Stimulated activated CD8-positive, alpha-beta memory T cell treated with anti-CD3 and anti-CD28 coated beads, Interleukin-15, amount 100 ng/mL, for 24 hours (primary cell): ENCODE measurements at places on chromosomes 5 and 9.

DNA sequence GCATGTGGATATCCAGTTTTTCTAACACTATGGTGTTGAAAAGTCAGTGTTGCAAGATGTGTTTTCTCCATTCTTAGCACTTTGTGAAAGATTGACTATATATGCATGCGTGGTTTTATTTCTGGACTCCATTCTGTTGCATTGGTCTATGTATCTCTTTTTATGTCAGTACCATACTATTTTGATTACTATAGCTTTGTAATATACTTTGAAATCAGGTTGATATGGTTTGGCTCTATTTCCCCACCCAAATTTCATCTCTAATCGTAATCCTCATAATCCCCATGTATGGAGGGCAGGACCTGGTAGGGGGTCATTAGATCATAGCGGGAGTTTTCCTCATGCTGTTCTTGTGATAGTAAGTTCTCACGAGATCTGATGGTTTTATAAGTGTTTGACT is 6.5 kb downstream of the RIC1 start:
- DNase-seq, result no peak

GRCh38 chr5:73204332-73204731 is 31.3 kb downstream of the TMEM174 start:
- no peak for DNase-seq

DNA sequence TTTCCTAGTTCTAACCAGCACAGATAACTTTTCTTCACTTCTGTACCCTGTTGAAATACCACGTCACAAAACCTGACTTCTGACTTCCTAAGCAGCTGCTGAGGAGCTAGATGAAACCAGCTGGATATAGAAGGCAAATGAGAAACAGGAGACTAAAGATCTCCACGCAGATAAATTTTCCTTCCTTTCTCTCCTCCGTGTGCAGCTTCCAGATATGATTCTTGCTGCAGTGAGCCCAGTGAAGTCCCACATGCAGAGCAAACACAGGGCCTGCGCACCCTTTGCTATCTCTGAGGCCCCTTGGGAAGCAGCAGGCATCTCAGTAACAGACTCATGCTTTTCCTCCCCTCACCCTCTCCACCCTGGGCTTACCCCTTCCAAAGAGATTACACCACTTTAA is 1638.3 kb downstream of the MAT2B start:
- DNase-seq, result no peak

- no peak for DNase-seq
Observed at GRCh38 chr5:36441280-36441679, 139.6 kb upstream of the RANBP3L start.

DNA sequence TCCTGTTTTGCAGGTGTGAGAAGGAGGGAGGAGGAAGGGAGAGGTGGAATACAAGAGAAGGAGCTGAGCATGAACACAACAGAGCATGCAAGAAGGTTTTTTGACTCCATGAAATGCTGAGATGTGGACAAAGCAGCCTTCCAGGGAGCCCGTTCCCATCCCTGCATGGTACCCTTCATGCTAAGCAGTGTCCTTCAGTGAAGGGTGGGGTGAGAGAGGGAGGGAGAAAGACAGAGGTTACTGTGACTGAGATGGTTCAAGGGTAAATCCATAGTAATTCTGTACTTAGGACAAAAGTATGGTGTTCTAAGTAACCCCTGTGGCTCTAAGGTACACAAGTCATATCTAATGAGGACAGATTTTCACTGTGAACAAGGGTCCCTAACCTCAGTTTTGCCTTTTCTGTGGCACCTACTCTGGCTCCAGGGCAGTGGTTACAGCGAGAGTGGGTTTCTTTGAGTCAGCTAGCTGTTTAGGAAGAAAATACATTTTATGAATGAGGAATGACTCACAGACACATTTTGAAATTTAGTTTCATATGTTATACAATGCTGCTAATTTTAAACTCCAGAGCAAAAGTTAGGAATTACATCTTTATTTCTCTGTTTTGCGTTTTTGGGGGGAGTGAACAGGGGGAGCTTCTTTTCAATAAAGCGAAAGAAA is 184.9 kb upstream of the SLC12A2 start:
- no peak for DNase-seq
